Heart right ventricle (tissue), 16 donors: ENCODE measurements at places on chromosomes 4 and X. TPM values are rescaled to one million over a fixed set of nuclear protein-coding genes. Genes with fewer than 3 reads are reported as not detected.

DNA sequence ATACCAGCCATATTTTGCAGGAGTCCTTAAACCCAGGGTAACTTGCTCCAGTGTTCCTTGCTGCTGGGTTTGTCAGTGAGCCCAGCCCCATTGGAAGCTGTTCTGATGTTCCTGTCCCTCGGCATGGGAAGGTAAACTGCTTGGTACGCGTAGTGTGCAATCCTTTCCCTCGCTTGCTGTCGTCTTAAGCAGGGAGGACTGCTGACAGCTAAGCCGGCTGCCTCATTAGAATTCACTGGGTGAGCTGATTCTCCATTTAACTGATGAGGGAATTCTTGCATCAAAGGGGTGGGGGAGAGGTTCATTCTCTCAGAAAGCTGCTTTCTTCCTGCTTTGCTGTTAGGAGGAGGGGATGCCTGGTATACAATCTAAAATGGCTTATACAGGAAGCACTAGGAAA lies 164.6 kb downstream of the MID1IP1 start:
- no peak for DNase-seq

Gene BMP3
- not detected for total RNA-seq

Gene CYTL1
- not detected for total RNA-seq

Gene INPP4B
- total RNA-seq = 100.0 TPM

GRCh38 chr4:150974252-150974640 lies 40.8 kb downstream of the LRBA start:
- no peak for DNase-seq
